ENCODE measurements at places on chromosomes 7 and 10.

DNA sequence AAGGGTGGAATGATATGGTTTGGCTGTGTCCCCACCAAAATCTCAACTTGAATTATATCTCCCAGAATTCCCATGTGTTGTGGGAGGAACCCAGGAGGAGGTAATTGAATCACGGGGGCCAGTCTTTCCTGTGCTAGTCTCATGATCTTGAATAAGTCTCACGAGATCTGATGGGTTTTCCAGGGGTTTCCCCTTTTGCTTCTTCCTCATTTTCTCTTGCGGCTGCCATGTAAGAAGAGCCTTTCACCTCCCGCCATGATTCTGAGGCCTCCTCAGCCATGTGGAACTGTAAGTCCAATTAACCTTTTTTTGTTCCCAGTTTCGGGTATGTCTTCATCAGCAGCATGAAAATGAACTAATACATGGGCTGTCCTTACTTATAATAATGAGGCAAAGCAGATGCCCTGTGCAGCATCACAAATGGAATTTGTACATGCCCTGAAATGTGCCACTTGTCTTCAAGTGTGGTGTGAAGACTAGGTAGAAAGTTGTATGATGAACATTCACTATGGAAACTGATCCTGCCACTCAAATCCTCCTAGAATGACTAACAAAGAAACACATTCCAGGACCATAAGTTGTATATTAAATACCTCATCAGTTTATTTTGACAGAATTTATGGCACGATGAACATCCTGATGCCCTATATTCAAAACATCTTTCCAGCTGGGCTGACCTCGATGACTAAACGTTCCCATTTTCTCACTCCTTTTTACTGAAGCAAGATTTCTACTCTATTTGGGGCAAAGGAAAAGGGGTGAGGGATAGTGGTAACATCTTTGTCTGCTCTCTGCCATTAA is 122.8 kb upstream of the CTTNBP2 start:
- DNase-seq = no peak

DNA sequence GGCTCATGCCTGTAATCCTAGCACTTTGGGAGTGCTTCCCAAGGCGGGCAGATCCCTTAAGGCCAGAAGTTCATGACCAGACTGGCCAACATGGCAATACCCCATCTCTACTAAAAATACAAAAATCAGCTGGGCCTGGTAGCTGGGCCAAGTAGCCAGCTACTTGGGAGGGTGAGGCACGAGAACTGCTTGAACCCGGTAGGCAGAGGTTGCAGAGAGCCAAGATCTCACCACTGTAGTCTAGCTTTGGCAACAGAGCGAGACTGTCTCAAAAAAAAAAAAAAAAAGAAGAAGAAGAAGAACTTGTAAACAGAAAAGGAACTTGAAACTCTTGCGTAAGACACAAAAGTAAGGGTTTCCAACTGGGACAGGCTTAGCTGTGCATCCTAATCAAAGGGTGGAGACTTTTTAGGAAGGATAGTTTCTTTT is 5.6 kb upstream of the IFIT2 start:
- DNase-seq = no peak

GRCh38 chr7:30322271-30323005 is 38.0 kb downstream of the ZNRF2 start:
- no peak for DNase-seq

GRCh38 chr10:96588616-96589419 is 2.0 kb upstream of the TM9SF3 start:
- no peak for DNase-seq

- no peak for DNase-seq
These were observed 138.3 kb downstream of the LRRN3 start for GRCh38 chr7:111229181-111229740.

DNA sequence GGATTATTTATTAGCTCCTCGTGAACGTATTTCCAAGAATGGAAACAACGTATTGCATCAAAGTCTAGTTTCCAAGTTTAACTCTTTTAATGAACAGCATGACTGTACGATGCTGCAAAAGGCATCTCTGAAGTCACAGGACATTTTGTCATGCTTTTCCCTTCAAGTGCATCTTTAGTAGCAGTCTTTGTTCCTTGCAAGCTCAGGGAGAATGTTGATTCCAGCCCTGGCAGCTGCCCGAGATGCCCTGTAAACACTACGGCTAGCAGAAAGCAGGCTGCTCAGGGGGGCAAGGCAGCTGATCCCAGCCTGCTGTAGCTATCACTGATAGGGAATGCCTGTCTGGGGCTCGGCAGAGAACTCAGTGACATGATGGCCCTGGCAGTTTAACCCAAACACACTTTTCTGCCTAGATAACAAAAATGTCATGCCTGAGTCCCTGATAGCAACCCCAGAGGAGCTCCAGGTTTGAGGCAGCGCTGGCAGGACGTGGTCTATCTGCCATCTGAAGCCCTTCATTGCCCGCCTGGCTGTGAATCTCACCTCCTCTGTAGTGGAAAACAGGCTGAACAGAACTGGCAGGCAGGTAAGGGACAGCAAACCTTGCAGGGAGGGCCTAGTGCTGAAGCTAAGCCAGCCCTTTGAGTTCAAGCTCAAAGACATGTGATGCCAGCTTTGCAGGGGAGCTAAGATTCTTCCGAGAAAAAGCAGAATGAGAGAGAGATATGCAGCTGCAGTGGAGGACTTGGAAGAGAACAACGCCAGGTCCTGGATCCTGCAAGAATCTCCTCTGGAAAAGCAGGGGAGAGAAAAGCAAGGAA is 264.6 kb downstream of the SNX10 start:
- no peak for DNase-seq

GRCh38 chr10:23568996-23569395 is 130.1 kb downstream of the OTUD1 start:
- DNase-seq = no peak

GRCh38 chr10:67667035-67667425 is 29.0 kb downstream of the CTNNA3 start:
- DNase-seq = no peak

DNA sequence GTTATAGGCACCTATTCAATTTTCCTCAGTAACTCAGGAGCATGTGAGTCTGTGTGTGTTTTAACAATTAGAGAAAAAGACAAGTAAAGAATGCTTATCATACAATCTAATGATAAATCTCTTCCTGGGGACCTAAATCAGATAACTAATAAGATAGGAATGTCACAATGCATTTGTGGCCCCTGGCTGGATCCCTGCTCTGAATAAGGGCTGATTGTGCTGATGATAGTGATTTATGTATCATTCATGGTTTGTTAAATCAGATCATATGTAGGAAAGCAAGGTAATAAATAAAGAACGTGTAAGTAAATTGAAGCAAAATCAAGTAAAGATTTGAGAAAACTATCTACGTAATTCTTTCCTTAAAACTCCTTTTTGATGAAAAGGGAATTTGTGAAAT is 145.9 kb downstream of the C7orf25 start:
- no peak for DNase-seq

GRCh38 chr10:94047293-94047692 is 53.6 kb downstream of the PLCE1 start:
- no peak for DNase-seq

GRCh38 chr7:26007510-26007909 is 144.5 kb upstream of the NFE2L3 start:
- no peak for DNase-seq

DNA sequence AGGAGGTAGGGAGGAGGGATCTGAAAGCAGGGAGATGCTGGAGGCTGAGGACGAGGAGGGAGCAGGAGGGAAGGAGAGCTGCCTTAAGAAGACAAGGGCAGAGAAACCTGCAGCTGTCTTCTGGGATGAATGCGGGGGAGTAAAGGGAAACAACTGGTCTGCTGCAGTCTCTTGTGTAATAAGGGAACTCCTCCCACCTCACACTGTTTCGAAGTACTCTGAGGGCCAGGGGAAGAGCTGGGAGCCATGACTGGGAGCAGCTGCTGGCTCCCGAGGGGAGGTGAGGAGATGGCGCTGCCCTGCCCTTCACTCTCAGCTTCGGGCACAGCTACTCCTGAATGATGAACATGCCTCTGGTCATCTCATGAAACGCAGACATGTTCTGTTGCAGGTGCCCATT is 65.1 kb downstream of the CLEC2L start:
- no peak for DNase-seq

DNA sequence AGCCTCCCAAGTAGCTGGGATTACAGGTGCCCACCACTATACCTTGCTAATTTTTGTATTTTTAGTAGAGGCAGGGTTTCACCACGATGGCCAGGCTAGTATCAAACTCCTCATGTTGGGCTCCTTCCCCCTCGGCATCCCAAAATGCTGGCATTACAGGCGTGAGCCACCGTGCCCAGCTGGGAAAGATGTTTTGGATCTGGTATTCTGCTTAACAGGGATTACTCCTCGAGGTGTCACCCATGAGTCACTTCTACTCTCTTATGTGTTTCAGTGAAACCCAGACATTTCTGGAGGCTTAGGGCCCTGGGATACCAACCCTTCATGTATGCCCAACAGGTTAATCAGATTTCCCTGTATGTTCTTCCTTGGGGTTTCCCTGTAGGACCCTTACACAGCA is 11.8 kb upstream of the OPN4 start:
- DNase-seq = no peak

- DNase-seq = no peak
These were observed 52.0 kb upstream of the GRB10 start for GRCh38 chr7:50834679-50835078.

DNA sequence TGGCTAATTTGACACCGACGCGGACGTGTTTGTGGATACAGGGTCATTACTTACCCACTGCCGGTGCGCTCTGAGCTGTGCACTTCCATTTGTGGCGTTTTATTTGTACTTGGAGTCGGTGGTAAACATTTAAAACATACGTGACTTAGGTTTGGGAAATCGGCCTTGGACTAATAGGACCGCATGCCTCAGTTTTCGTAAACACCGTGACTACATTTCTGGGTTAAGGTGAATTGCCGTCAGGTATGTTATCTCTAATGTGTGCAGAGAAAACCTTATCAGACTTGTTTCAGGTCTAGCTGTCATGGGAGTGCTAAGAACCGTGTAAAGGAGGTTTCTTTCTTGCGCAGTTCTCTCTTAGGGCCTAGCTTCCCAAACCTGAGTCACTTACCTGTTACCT is 51.7 kb upstream of the NCF1 start:
- no peak for DNase-seq

DNA sequence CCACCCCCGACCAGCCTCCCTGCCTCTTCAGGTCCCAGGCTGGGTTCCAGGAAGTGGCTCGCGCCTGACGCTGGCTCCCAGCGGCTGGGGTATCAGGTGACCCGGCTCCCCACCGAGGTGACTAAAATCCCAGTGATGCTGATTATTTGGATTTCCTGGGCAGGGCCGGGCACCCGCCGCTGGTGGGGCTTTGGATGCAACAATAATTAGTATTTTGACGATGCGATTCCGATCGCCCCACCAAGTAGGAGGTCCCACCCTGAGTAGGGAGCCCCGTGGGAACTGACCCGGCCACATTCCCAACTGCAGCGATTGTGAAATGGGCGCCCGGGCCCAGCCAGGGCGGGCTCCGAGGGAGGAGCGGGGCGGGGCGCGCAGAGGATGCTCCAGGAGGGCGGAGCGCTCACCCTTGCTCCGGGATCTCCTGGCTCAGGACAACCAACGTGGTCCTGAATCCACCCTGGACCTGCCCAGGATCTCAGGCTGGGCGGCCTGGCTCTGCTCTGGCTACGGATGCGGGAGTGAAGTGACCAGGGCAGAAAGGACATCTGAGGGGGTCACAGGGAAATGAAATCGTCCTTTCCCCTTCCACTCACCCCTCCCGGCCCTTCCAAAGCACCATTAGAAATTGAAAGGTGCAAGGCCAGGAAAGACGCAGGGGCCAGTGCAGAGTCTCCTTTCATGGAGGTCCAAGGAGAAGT is 32.6 kb downstream of the DUSP5 start:
- no peak for DNase-seq

- no peak for DNase-seq
These were observed 13.2 kb downstream of the TMEM273 start for GRCh38 chr10:49174926-49175500.

DNA sequence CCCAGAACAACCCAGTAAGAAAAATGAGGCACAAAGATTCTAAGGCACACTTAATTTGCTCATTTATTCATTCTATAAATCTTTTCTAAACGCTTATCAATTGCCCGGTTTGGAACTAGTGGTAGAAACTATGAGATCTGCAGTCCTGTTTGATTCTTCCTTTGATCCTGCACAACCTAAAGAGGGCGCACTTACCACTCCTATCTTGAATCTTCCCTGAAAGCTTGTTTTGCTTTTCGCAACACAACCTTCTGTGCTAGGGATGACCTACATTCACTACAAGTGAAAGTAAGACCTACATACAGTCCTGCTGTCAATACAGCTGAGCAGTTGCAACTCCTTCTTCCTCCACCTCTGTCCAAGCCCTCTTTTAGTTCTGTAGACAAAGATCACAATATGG is 12.6 kb upstream of the ARL4A start:
- no peak for DNase-seq

DNA sequence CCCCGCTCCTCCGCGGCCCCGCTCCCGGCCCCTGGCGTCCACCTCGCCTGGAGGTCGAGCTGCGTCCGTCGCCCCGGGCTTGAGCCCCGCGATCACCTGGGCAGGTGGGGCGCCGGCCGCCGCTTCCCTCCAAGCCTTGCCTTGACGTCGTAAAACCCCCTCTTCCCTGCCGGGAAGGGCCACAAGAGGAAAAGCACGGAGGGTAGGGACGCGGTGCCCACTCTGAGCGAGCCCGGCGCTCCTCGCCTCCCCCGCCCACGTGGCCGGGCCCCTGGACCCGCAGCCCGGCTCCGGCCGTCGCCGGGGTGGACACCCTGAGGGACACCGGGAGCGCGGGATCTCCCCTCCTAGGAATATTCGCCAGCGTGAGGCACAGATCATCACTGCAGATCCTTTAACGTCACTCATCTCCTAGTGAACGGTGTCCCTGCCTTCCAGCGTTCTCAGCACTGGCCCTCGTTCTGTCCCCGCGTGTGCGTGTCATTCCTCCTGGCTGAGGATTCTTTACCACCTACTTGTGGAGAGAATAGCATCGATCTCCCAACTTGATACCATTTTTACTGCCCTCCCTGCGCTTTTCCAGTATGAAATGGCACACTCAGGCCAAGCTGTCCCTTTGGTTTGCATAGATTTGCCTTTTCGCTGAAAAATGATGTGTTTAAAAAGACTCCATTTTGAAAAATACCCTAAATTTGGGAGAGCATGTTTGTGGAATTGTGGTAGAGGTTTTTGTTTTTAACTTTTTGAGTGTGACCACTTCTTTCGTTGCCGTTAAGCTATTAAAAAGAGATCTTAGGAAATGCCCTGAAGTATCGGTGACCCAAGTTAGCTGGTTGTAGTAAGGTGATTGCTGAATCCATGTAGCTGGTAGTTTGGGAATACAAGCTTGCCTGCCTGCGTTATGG is 649 bp downstream of the ACTR3B start:
- DNase-seq = no peak

DNA sequence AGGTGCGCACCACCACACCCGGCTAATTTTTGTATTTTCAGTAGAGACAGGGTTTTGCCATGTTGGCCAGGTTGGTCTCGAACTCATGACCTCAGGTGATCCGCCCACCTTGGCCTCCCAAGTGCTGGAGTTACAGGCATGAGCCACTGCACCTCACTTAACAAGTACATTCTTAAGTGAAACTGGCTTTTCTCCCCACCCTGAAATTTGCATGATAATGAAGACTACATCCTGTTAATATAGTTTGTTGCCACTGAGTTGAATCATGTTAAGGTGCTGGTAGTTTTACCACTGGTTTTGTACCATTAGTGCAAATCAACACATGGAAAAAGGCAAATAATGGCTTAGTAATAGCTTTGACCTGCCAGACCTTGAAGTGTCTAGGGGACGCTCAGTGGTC is 62.2 kb downstream of the MPLKIP start:
- no peak for DNase-seq

Data from esophagus squamous epithelium (tissue), 5 donors.